ENCODE measurements at places on chromosomes 2 and 18. TPM values are rescaled to one million over a fixed set of nuclear protein-coding genes. Genes with fewer than 3 reads are reported as not detected.

TRAPPC8 gene
- total RNA-seq, result 40.5 TPM

GRCh38 chr2:64880193-64880951 lies 108.8 kb upstream of the SLC1A4 start:
- DNase-seq, result no peak
- no peak overlapping the region for H3K27ac ChIP-seq
- peaks cover 15% of the 10 kb centered on the region for H3K4me1 ChIP-seq
- H3K36me3 ChIP-seq, result no peaks in the 10 kb centered on the region

CYP1B1 gene
- 9.8 TPM for total RNA-seq

KLHL14 gene
- not detected for total RNA-seq

GRCh38 chr2:222912117-222912516 lies 51.3 kb downstream of the ACSL3 start:
- no peak for DNase-seq
- no peak overlapping the region for H3K27ac ChIP-seq
- H3K4me3 ChIP-seq, result no peak overlapping the region
- H3K4me1 ChIP-seq, result peaks cover 13% of the 10 kb centered on the region

- H3K4me3 ChIP-seq, result peak overlapping the region; percentile 19
- DNase-seq, result no peak
- H3K27ac ChIP-seq, result no peak overlapping the region
- peaks cover 21% of the 10 kb centered on the region for H3K4me1 ChIP-seq
Observed at GRCh38 chr2:219254590-219255201, 978 bp upstream of the TUBA4A start.

DNA sequence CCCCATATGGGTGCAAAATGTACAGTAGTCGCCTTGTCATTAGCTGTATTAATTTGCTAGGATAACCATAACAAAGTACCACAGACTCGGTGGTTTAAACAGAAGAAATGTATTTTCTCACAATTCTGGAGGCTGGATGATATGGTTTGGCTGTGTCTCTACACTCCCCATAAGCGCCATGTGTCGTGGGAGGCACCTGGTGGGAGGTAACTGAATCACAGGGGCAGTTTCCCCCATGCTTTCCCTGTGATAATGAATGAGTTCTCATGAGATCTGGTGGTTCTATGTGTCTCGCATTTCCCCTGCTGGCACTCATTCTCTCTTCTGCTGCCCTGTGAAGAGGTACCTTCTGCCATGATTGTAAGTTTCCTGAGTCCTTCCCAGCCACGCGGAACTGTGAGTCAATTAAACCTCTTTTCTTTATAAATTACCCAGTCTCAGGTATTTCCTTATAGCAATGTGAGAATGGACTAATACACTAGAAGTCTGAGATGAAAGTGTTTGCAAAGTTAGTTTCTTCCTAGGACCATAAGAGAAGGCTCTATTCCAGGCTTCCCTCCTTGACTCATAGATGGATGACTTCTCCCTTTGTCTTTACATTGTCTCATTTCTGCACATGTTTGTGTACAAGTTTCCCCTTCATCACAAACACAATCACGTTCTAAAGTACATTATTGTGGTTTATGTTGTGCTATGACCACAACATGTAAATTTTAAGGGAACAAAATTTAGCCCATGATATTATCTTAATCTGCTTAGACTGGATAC lies 1442.6 kb downstream of the SUCLG1 start:
- DNase-seq, result no peak
- H3K36me3 ChIP-seq, result no peaks in the 10 kb centered on the region
- H3K27me3 ChIP-seq, result no peaks in the 10 kb centered on the region
- H3K27ac ChIP-seq, result no peak overlapping the region
- no peaks in the 10 kb centered on the region for H3K4me1 ChIP-seq

- H3K4me3 ChIP-seq, result no peak overlapping the region
- no peak for DNase-seq
- no peaks in the 10 kb centered on the region for H3K36me3 ChIP-seq
- H3K27ac ChIP-seq, result no peak overlapping the region
Observed at GRCh38 chr2:104120171-104120570, 733.7 kb upstream of the POU3F3 start.

GRCh38 chr2:136424112-136424511 lies 306.2 kb upstream of the CXCR4 start:
- no peak for DNase-seq
- no peak overlapping the region for H3K4me3 ChIP-seq
- H3K4me1 ChIP-seq, result no peaks in the 10 kb centered on the region
- no peak overlapping the region for H3K27ac ChIP-seq

UGGT1 gene
- total RNA-seq, result 78.2 TPM

- H3K4me1 ChIP-seq, result peaks cover 82% of the 10 kb centered on the region
- H3K4me3 ChIP-seq, result no peak overlapping the region
- no peak for DNase-seq
Observed at GRCh38 chr2:160390544-160391455, 102.8 kb downstream of the RBMS1 start.

DNA sequence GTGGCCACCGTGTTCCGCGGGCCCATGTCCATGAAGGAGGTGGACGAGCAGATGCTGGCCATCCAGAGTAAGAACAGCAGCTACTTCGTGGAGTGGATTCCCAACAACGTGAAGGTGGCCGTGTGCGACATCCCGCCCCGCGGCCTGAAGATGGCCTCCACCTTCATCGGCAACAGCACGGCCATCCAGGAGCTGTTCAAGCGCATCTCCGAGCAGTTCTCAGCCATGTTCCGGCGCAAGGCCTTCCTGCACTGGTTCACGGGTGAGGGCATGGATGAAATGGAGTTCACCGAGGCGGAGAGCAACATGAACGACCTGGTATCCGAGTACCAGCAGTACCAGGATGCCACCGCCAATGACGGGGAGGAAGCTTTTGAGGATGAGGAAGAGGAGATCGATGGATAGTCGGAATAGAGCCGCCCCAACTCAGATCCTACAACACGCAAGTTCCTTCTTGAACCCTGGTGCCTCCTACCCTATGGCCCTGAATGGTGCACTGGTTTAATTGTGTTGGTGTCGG lies 17.7 kb downstream of the TUBB6 start:
- H3K4me3 ChIP-seq, result no peak overlapping the region
- H3K4me1 ChIP-seq, result peaks cover 5% of the 10 kb centered on the region
- H3K27ac ChIP-seq, result no peak overlapping the region
- no peak for DNase-seq
- H3K36me3 ChIP-seq, result peaks cover 95% of the 10 kb centered on the region

GRCh38 chr2:189783451-189783926 lies 650 bp downstream of the ORMDL1 start:
- H3K27me3 ChIP-seq, result no peaks in the 10 kb centered on the region
- H3K36me3 ChIP-seq, result peaks cover 43% of the 10 kb centered on the region
- DNase-seq, result no peak
- peak overlapping the region; percentile 66 for H3K27ac ChIP-seq
- H3K4me1 ChIP-seq, result peaks cover 13% of the 10 kb centered on the region
- H3K4me3 ChIP-seq, result peak overlapping the region; percentile 70

GRCh38 chr2:109348671-109349502 lies 219.9 kb downstream of the SH3RF3 start:
- H3K36me3 ChIP-seq, result no peaks in the 10 kb centered on the region
- peak; percentile 17 for DNase-seq

DNA sequence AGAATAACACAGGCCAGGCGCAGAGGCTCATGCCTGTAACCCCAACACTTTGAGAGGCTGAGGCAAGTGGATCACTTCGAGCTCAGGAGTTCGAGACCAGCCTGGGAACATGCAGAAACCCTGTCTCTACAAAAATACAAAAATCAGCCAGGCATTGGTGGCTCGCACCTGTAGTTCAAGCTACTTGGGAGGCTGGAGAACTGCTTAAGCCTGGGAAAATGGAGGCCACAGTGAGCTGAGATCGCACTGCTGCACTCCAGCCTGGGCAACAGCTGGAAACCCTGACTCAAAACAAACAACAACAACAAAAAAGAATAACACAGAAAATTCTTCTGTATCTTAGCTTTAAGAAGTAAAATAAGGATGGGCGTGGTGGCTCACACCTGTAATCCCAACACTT lies 440.3 kb downstream of the LRATD1 start:
- DNase-seq, result no peak
- no peaks in the 10 kb centered on the region for H3K4me1 ChIP-seq
- H3K27me3 ChIP-seq, result no peaks in the 10 kb centered on the region
- no peaks in the 10 kb centered on the region for H3K36me3 ChIP-seq

GRCh38 chr2:33373986-33374385 lies 102.5 kb upstream of the RASGRP3 start:
- no peak for DNase-seq
- H3K27me3 ChIP-seq, result no peaks in the 10 kb centered on the region
- H3K4me3 ChIP-seq, result no peak overlapping the region
- no peak overlapping the region for H3K27ac ChIP-seq
- H3K36me3 ChIP-seq, result no peaks in the 10 kb centered on the region

POTEI gene
- not detected for total RNA-seq

CPO gene
- total RNA-seq, result not detected

DNA sequence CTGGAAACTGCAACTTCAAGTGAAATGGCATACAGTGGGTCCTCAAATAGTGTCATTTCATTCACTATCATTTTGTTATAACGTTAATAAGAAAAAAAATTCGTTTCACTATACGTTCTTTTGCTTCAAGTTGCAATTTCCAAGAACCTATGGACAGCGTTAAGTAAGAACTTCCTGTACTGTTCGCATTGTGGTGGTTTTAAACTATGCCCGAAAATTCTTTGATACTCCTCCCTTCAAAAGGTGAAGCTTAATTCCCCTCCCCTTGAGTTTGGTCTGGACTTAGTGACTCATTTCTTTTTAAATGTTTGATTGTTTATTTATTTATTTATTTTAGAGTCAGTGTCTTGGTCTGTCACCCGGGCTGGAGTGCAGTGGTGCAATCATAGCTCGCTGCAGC lies 20.7 kb downstream of the GNLY start:
- no peaks in the 10 kb centered on the region for H3K36me3 ChIP-seq
- H3K27ac ChIP-seq, result no peak overlapping the region
- peaks cover 27% of the 10 kb centered on the region for H3K4me1 ChIP-seq
- no peaks in the 10 kb centered on the region for H3K27me3 ChIP-seq

DNA sequence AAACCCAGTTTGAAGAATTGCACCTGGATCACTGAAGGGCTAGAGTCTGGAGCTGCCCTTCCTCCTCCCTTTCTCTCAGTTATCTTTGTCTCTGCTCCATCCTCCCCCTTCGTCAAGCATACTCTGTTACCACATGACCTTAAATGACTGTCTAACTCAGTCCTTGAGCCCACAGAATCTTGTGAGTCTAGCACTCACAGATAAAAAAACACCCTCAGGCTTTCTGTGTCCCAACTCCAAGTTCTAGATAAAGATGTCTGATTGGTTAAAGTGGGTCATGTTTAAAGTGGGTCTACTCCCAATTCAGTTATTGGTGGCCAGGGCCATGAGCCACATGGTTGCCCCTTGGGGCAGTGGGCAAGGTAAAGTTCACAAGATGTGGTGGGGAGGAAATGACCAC lies 53.5 kb upstream of the CYP1B1 start:
- DNase-seq, result no peak
- no peaks in the 10 kb centered on the region for H3K27me3 ChIP-seq
- no peaks in the 10 kb centered on the region for H3K36me3 ChIP-seq
- no peaks in the 10 kb centered on the region for H3K4me1 ChIP-seq

DNA sequence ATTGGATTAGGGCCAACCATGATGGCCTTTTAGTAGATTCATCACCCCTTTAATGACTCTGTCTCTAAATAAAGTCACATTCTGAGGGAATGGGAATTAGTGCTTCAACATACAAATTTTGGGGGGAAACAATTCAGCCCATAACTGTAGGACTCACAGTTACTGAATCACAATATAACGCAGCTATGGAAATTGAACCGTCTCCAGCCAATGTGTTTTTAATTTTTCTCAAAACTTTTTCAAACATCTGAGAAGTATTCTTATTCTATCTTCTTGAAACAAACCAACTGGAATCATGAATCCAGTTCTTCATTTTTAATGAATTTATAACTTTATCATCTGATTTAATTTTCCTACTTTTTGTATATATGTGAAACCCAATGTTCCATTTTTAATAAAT lies 373.1 kb upstream of the SYT4 start:
- no peak for DNase-seq
- no peaks in the 10 kb centered on the region for H3K36me3 ChIP-seq
- H3K27ac ChIP-seq, result no peak overlapping the region
- H3K4me3 ChIP-seq, result no peak overlapping the region
- no peaks in the 10 kb centered on the region for H3K4me1 ChIP-seq

DNA sequence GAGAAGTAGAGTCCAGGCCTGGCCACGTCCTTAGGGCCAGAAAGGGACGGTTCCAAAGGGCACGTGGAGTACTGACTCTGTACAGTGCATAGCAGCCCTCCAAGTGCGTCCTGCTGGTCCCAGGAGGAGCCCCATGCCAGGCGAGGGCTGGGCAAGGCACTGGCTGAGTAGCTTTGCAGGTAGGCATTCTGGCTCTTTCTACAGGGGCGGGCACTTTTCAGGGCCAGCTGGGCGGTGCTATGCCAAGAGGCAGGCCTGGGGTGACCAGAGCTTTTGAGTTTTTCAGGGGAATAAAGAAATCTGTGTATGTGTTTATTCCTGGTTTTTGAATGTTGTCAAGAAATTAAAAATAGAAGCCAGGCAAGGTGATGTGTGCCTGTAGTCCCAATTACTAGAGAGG lies 15.4 kb upstream of the GLI2 start:
- H3K4me1 ChIP-seq, result peaks cover 14% of the 10 kb centered on the region
- no peak for DNase-seq
- H3K36me3 ChIP-seq, result no peaks in the 10 kb centered on the region
- H3K27me3 ChIP-seq, result no peaks in the 10 kb centered on the region
- H3K4me3 ChIP-seq, result no peak overlapping the region
- no peak overlapping the region for H3K27ac ChIP-seq

DNA sequence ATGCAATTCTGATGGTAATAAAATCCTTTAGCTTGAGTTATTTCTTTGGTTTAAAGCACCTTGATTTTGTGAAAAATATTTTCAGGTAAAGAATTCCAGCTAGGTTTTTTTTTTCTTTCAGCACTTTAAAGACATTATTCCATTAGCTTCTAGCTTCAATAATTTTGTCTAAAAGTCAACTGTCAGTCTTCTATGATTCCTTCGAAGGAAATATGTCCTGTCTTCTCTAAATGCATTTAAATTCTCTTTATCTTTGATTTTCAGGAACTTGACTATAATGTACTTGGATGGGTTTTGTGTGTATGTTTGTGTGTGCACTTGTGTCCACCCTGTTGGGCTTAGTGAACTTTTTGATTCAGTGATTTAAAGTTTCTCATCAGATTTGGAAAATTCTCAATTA lies 4.7 kb downstream of the LONRF2 start:
- no peak for DNase-seq
- no peak overlapping the region for H3K4me3 ChIP-seq
- no peaks in the 10 kb centered on the region for H3K4me1 ChIP-seq

DNA sequence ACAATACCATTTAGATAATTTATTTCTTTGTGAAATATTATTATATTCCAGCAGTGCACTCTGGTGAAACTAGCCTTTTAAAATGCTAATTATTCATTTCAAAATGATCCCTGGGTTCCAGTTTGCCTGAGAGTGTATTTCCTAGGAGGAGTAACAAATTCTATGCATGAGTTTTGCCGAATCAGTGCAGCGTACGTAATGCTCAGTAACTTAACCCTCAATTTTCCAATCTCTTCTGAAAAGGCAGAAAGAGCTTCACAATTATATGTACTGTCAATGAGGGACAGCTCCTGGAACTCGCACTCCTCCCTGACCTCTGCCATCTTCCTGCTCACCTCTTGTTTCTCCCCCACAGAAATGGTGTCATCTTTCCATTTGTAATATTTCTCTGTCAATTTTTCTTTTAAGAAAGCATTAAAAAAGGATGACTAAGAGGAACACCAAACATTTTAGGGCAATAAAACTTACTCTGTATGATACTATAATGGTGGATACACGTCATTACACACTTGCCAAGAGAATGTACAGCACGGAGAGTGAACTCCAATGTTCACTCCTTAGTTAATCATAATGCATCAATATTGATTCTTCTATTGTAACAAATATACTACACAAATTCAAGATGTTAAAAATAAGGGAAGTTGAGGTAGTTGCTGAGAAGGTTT lies 25.7 kb upstream of the XIRP2 start:
- no peak for DNase-seq
- H3K4me3 ChIP-seq, result no peak overlapping the region
- H3K4me1 ChIP-seq, result no peaks in the 10 kb centered on the region
- no peaks in the 10 kb centered on the region for H3K36me3 ChIP-seq
- no peak overlapping the region for H3K27ac ChIP-seq
